ENCODE measurements at places on chromosomes 1 and 21. TPM values are rescaled to one million over a fixed set of nuclear protein-coding genes. Genes with fewer than 3 reads are reported as not detected.

DNA sequence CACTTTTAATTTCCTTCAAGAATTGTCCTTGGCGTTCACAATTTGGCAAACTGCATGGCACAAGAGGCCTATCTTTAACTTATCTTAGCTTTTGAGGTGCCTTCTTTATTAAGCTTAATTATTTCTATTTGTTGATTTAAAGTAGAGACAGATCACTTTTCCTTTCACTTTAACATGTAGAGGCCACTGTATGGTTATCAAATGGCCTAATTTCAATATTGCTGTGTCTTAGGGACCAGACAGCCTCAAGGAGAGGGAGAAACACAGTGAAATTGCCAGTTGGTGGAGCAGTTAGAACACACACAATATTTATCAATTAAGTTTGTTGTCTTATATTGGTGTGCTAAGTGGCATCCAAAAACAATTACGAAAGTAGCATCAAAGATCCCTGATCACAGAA, 1013.9 kb downstream of the KCNT2 start:
- no peak for DNase-seq

DNA sequence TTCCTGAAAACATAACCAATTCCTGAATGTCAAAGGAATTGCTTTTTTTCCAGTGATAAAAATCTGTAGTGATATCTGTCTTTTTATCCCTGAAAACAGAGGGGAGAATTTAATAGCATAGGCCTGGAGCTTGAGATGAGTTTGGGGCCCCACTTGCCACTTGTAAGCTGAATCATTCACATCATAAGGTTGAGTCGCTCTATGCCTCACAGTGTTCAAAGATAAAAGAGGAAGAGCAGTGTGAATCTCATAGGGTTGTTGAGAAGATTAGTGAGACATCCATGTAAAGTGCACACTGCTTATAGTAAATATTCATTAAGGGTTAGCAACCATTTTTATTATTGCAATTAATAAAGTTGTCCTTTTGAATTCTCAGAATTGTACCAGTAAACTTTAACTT, 271.3 kb downstream of the DNM3 start:
- no peak for DNase-seq

VHLL gene
- total RNA-seq: 0.13 TPM

DNA sequence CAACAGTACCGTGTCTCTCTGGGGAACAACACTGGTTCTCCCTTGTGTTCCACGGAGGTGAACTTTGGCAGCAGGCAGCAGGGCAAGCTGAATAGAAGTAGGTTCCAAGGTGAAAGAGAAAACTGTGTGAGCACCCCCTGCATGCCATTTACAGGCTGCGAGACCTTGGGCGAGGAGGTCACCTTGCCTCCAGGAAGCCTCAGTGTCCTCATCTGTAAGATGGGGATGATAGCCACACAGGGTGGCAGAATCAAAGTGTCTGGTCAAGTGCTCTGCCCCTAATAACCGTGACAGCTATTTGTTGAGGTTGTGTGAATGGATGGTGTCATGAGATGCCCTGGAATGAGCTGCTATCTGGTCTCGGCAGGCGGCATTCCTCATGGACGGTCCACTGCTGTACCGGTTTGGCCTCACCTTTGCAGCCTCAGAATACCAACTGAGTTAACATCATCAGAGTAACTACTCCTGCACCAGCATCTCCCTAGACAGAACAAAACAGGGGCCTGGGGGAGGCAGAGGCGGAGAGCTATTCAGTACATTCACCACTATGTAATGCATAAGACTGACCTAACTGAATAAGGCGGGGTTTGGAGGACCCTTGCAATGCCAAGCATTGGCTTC, 7.4 kb upstream of the KLHDC7A start:
- DNase-seq: no peak

- DNase-seq: no peak
Measured at GRCh38 chr1:155934936-155935590, 850 bp upstream of the KHDC4 start.

FMN2 gene
- not detected for total RNA-seq

ZNF593 gene
- 19.3 TPM for total RNA-seq

DNA sequence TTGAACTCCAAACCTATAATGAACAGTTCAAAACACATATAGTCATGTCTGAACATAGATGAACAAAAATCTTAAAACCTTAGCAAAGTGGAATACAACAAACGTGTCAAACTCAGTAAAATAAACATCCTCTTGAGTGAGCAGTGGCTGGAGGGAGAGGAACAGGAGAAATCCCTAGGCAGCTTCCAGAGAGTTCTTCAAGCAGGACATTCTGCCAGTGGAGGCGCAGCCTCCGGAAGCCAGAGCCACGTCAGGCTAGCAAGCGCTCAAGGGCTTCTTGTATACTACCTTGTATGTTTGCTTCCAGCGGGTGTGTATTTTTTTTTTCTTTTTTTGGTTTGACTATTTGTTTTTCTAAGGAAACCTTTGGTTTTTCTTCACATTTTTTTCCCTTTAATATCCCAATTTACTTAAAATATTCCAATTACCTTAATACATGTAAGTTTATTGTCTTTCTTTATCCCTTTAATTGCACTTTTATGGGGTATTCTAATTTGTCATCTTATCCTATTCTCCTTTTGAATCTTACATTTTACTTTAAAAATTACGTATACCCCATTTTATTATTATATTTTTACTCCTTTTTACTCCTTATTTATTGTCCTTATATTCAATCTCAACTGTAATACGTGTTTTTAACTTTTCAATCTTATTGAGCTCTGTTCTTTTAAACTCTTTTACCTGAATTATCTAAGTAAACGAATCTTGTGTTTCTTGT, 42.0 kb downstream of the COLGALT2 start:
- DNase-seq: no peak

DNA sequence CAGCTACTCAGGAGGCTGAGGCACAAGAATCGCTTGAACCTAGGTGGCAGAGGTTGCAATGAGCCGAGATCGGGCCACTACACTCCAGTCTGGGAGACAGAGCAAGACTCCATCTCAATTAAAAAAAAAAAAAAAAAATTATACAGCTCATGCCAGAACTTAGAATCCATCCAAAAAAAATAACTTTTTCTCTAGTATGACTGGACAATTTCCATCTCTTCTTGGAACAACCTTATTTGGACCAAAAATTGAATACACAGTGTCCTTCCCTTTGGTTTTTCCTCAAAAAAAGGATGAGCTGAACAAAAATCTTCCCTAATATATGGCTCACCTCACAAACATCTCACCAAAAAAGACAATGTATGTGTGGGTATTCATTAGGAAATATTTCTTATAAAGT, 73.7 kb downstream of the TOR3A start:
- DNase-seq: no peak

SPRR2F gene
- total RNA-seq: not detected

KIF17 gene
- total RNA-seq: 24.0 TPM

LRRC3 gene
- 1.8 TPM for total RNA-seq

- no peak for DNase-seq
Measured at GRCh38 chr1:24043345-24044032, 63.4 kb upstream of the SRSF10 start.

AK2 gene
- total RNA-seq: 58.7 TPM

DNA sequence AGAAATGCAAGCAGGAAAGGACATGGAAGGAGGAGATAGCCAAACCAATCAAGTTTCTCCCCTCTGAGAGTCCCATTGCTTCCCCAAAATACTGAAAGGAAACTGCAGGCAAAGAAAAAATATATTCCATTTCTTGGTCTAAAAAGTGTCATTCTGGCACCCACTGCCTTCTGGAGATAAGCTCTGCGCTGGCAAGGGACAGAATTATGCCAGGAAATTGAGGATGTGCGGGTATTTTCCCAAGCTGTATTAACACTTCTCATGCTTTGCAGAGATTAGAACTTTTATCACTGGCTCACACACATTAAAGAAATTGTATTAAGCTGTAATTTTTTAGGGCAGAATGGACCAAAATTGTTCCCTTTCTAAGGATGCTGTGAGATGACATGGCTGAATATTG, 381.2 kb upstream of the DUSP10 start:
- DNase-seq: no peak

- DNase-seq: no peak
Measured at GRCh38 chr1:162944974-162945674, 84.1 kb upstream of the CCDC190 start.

CHI3L2 gene
- not detected for total RNA-seq

- peak; percentile 46 for DNase-seq
Measured at GRCh38 chr1:16078925-16079656, 5.6 kb upstream of the FAM131C start.

GRCh38 chr21:41258617-41259016, 58.0 kb upstream of the FAM3B start:
- no peak for DNase-seq

LENEP gene
- 0.13 TPM for total RNA-seq

DNA sequence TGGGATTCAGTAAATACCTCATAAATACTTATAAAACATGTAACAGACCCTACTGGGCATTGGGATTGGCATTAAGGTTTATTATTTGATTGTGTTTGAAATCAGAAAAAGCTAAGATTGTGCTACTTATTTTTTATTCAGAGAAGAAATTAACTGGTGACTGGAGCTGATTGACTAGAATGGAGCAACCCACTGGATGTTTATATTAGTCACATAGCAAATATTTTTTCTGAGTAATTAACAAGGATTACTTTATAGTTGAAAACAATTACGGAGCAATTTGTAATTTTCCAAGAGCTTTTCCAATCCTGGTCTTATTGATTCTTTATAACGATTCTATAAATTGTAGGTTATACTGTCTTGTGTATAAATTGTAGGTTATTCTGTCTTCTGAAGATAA, 208.7 kb downstream of the HLX start:
- no peak for DNase-seq

DNA sequence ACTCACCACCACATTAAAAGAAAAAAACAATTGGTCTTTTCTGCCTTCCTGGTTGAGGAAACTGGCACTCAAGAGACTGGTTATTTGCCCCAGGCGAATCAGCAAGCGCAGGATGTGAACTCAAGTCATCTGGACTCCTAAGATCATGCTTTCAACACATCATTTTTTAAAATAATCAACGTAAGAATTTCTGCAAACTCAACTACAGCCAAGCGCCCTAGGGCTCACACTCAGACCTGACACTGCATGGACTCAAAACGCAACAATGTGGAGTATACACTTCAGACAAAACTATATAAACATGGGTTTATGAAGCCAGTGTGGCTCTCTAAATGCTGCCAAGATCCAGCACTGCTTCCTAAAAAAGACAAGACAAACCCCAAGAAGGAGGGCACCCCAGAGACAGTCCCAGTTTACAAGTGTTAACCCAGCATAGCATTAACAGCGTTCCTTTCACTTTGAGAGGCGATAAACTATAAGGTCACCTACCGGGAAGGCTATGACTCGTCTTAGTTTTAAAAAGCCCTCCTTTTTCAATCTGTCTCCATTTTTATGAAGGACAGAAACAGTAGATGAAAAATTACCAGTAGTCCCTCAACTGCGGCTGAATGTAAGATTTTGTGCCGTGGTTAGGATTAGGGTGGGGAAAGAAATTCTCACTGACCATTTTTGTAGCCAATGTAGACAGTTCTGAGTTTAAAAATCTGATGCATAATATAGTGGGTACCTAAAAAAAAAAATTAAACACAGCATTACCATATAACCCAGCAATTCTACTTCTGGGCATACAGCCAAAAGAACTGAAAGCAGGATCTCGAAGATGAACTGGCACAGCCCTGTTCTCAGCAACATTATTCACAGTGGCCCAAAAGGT, 54.8 kb downstream of the SIPA1L2 start:
- no peak for DNase-seq

DNA sequence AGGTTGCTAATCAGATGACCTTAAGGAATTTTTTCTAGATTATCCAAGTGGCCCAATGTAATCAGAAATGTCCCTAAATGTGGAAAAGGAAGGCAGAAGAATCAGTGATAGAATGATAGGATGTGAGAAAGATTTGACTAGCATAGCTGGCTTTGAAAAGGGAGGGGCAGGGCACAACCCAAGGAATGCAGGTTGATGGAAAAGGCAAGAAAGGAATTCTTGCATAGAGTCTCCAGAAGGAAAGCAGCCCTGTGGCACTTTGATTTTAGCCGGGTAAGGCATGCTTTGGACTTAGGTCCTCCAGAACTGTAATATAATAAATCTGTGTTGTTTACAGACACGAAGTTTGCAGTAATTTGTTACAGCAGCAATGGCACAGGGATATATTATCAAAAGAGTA, 375.7 kb upstream of the B3GALT2 start:
- no peak for DNase-seq

NMNAT2 gene
- total RNA-seq: 0.51 TPM

- DNase-seq: no peak
Measured at GRCh38 chr1:222697826-222698225, 14.5 kb downstream of the AIDA start.

CFHR1 gene
- not detected for total RNA-seq

DNA sequence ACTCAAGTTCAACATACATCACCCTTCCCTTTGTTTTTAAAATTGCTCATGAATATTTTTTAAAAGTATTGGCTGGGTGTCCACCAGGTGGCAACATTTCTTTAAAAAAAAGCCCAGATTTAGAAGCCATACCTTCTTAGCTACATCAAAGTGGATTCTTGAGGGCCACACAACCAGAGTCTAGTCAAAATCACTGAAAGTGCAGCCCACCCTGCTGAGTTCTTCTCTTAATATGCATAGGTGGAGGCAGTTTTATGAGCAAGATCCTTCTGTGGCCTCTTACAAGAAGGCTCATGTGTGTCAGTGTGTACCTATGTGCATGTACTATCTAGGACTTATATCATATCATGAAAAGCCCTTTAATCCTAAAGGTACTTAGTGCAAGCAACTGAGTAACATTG, 16.9 kb upstream of the GNG12 start:
- peak; percentile 71 for DNase-seq

DNA sequence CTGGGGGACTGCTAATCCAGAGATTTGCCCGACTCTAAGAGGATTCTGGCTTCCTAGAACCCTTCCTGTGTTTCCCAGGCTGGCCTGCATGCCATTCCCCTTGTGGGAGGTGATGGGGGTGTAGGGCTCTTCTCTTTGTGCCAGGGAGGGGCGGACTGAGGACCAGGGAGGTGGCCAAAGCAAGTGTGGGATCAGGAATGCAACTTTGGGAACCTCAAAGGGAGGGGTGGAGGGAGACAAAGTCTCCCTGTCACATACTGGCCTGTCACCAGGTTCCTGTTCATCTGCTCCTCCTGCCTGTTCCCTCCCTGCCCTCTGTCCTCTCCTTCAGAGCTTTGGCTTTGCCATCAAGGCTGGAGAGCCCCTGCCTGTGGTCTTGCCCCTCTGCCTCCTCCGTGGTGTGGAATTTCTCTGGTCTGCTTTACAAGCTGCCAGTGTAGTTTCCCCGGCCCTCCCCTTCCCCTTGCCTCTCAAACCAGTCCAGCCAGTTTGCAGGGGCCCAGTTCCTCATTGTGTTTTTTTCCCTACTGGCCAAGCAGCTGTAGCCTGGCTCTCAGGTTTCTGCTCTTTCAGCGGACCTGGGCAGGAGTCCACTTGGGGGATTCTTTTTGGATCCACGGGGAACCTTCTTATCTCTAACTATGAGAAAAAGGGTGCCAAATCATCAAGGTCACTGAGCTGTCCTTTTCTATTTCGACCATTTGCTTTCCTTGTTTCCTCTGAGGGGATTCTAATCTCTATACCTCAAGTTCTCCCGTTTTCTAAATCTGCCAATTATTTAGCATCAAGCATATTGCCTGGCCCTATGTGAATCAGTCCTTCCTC, 1.8 kb downstream of the CGN start:
- no peak for DNase-seq

All from dermis microvascular lymphatic vessel endothelial cell (primary cell).